ENCODE measurements at places on chromosomes 3 and 15. TPM values are rescaled to one million over a fixed set of nuclear protein-coding genes. Genes with fewer than 3 reads are reported as not detected.
A peak's percentile ranks its signal among the peaks of the same experiment; 100 is the strongest.

The CNTN3 gene
- total RNA-seq = not detected

The SLC2A2 gene
- not detected for total RNA-seq

The DLG1 gene
- 91.8 TPM for total RNA-seq

The SLC25A38 gene
- 44.7 TPM for total RNA-seq

The ALPK3 gene
- total RNA-seq = 0.14 TPM

The PYGO1 gene
- not detected for total RNA-seq

The NANOGP8 gene
- not detected for total RNA-seq

The GUCA1C gene
- total RNA-seq = not detected

DNA sequence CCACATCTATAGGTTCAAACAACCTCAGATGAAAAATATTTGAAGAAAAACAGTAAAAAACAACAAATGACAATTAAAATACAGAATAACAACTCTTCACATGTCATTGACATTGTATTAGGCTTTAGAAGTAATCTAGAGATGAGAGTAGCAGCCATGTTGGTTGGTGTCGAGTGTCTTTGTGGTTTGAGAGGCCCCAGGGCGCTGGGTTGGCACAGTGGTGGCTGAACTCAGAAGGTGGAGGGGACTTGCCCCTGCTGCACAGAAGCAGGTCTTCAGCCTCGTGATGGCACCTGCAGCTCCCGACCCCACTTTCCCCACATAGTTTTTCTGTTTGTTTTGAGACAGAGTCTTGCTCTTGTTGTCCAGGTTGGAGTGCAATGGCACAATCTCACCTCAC lies 187.2 kb downstream of the OSBPL10 start:
- DNase-seq = no peak
- H3K4me1 ChIP-seq = no peaks in the 10 kb centered on the region
- no peaks in the 10 kb centered on the region for H3K36me3 ChIP-seq
- H3K4me3 ChIP-seq = no peak overlapping the region
- H3K27me3 ChIP-seq = no peaks in the 10 kb centered on the region

GRCh38 chr15:55802600-55803376 lies 59.8 kb upstream of the PRTG start:
- no peak for DNase-seq
- H3K4me3 ChIP-seq = no peak overlapping the region
- no peaks in the 10 kb centered on the region for H3K4me1 ChIP-seq

DNA sequence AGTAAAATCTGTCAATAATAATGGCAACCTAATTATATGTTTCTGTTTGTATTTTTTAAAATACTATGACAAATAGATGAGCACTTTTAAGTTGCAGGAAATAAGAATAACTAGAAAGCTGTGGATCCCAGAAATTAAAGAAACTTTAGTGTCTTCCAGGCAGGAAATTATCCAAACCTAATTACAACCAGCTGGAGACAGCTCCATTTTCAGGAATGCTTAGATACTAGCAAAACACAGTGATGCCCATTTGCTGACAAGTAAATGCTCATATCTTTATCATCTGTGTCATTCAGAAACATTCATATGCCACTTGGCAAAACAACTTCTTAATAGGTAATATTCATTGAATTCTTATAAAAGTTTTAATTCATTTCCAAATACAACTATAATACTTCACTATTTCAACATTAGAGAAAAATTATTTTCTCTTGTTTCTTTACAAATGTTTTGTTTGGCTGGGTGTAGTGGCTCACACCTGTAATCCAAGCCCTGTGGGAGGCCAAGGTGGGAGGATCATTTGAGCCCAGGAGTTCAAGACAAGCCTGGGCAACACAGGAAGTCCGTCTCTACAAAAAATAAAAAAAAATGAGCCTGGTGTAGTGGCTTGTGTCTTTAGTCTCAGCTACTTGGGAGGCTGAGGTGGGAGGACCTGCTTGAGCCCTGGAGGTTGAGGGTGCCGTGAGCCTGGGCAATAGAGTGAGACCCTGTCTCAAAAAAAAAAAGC lies 169.1 kb upstream of the TSPAN3 start:
- H3K4me3 ChIP-seq = no peak overlapping the region
- no peaks in the 10 kb centered on the region for H3K27me3 ChIP-seq
- no peaks in the 10 kb centered on the region for H3K36me3 ChIP-seq
- H3K27ac ChIP-seq = no peak overlapping the region

DNA sequence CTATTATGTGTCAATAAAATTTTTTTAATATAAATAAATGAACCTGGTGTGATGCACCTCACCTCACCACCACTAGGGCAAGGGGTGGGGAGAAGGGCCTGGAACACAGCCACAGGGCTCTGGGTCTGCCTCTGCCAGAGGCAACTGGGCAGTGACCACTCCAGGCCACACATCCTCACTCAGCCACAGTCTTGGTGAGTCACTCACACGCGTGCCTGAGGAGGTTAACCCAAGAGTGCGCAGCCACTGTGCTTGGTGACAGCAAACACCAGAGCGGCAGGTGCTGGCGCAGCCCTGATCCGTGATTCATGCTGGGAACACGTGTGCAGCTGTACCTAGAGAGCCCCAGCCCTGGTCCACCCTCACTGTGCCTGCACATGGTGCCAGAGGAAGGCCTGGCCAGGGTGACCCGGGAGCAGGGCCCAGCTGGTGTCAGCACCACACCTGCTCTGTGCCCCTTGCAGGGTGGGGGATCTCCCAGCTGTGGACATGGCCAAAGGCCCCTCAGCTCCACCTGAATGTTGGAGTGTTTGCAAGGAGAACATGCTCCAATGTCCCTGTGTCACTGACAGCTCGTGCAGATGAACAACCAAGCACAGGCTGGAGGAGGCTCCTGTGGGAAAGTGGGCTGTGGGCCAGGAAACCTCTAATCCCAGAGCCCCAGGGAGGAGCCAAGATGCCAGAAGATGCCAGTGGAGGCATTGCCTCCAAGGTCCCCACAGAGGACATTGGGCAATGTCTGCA lies 2.1 kb downstream of the SLC41A3 start:
- no peak overlapping the region for H3K4me3 ChIP-seq
- no peak overlapping the region for H3K27ac ChIP-seq
- DNase-seq = peak; percentile 18

DNA sequence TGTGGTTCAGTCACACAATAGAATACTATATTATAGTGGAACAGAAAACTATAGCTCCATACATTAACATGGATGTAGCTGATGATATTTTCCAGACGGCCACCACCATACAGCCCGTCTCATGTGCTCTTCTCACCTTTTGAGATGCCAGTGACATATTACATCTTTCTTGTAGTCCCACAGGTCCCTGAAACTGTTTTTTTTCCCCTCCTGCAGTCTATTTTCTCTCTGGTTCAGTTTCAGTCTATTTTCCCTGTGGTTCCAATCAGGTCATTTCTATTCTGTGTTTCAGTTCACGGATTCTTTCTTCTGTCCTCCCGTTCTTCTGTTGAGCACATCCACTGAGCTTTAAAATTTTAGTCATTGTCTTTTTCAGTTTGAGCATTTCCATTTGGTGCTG lies 72.2 kb downstream of the PPCDC start:
- H3K27ac ChIP-seq = no peak overlapping the region
- H3K4me3 ChIP-seq = no peak overlapping the region
- no peaks in the 10 kb centered on the region for H3K27me3 ChIP-seq
- no peaks in the 10 kb centered on the region for H3K4me1 ChIP-seq

GRCh38 chr15:82039871-82040270 lies 5.9 kb downstream of the MEX3B start:
- peaks cover 10% of the 10 kb centered on the region for H3K4me1 ChIP-seq
- H3K36me3 ChIP-seq = no peaks in the 10 kb centered on the region
- no peak overlapping the region for H3K27ac ChIP-seq
- H3K4me3 ChIP-seq = no peak overlapping the region
- H3K27me3 ChIP-seq = peaks cover 4% of the 10 kb centered on the region

- H3K4me3 ChIP-seq = no peak overlapping the region
- H3K27ac ChIP-seq = no peak overlapping the region
- no peaks in the 10 kb centered on the region for H3K4me1 ChIP-seq
- H3K27me3 ChIP-seq = no peaks in the 10 kb centered on the region
- no peak for DNase-seq
- no peaks in the 10 kb centered on the region for H3K36me3 ChIP-seq
Observed at GRCh38 chr15:27783678-27784077, 315.4 kb downstream of the OCA2 start.

DNA sequence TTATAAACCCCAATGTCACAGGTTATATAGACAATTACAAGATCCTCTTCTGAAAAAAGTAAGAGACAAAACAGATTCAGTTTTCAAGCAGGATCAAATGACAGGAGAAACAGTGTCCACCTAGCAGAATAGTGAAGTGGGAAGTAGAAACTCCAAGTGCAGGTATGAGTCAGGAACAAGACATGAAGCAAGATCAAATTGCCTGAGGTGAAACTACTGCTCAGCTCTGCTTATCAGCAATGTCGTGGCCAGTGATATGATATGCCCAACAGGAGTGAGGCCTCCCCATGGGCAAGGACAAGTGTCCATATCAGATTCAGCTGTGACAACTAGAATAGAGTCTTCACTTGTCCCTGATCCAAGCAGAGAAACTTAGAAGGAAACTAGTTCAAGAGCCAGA lies 100.0 kb downstream of the ZMAT3 start:
- no peak for DNase-seq
- peaks cover 2% of the 10 kb centered on the region for H3K4me1 ChIP-seq

- H3K4me1 ChIP-seq = no peaks in the 10 kb centered on the region
- no peak overlapping the region for H3K4me3 ChIP-seq
Observed at GRCh38 chr15:81595752-81596151, 221.7 kb upstream of the TMC3 start.

GRCh38 chr3:13647298-13648059 lies 98.6 kb downstream of the FBLN2 start:
- H3K4me3 ChIP-seq = no peak overlapping the region
- H3K4me1 ChIP-seq = peaks cover 37% of the 10 kb centered on the region
- H3K36me3 ChIP-seq = no peaks in the 10 kb centered on the region
- no peak for DNase-seq
- no peak overlapping the region for H3K27ac ChIP-seq

DNA sequence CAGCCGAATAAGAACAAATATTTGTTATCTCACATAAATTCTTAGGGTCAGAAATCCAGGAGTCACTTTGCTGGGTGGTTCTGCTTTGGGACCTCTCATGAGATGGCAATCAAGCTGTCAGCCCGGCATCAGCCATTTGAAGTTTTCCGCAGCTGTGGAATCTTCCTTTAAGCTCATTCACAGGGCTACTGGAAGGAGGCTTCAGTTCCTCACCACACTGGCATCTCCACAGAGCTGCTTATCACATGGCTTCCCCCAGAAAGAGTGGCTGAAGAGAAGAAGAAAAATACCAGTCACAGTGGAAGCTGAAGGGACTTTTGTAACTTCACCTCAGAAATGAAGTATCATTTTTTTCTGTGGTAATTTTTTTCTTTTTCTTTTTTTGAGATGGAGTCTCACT lies 267.7 kb downstream of the CHL1 start:
- no peak for DNase-seq
- H3K36me3 ChIP-seq = no peaks in the 10 kb centered on the region

DNA sequence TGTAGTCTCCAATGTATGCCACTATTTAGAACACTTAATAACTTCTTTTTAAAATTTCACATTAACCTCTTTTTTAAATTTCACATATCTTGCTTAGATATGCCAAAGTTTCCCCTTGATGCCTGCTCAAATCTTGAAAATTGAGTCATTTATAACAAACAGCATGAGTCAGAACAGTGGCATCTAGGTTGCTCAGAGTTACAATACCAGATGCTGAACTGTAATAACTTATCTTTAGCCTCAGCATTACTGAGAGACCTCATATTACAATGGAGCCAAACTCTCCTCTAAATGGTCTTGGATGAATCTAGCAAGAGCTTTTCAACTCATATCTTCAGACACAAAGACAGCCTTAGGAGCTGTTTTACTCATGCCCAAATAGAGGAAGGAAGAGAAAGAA lies 439.3 kb upstream of the ARPP21 start:
- no peak overlapping the region for H3K4me3 ChIP-seq
- no peaks in the 10 kb centered on the region for H3K4me1 ChIP-seq
- H3K36me3 ChIP-seq = no peaks in the 10 kb centered on the region

GRCh38 chr3:60386306-60386705 lies 864.9 kb downstream of the FHIT start:
- H3K36me3 ChIP-seq = no peaks in the 10 kb centered on the region
- no peaks in the 10 kb centered on the region for H3K4me1 ChIP-seq
- H3K4me3 ChIP-seq = no peak overlapping the region
- no peak overlapping the region for H3K27ac ChIP-seq

DNA sequence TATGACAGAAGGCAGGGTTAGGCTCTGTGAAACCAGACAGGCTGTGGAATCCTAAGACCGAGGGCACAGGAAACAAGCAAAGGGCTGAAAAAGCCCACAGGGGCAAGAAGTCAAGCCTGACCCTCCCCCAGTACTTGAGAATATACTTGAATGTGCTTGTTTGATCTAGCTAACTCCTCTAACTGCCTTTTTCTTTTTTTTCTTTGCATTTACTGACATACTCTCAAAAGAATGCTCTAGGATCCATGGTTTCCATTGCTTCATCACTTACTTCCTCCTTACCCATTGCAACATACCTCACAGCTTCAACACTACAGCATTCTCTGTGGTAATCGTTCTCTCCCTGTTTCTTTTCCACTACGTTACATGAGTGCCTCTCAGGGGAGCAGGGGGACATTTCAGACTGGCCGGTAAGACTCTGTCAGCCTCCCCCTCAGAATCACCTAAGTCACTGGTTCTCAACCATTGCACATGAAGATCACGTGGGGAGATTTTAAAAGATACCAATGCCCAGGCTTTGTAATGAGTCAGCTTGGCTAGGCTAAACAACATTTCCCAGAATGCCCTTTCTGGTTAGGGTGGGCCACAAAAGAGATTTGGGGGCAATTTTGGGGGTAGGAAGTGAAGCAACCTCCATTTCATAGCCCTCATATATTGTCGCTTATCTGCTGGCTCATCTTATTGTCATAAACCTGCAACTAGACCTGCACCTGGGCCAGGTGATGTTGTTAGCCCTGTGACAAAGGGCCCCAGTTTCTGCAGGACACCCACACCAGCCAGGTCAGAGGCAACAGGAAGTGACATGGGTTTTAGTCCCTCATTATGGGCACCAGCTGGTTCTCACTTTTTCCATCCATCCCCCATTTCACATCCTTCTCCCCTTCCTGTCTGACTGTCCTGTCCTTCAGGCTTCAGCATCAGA lies 24.6 kb upstream of the RSL24D1 start:
- no peak for DNase-seq
- peaks cover 5% of the 10 kb centered on the region for H3K36me3 ChIP-seq
- H3K4me1 ChIP-seq = peaks cover 47% of the 10 kb centered on the region
- no peak overlapping the region for H3K27ac ChIP-seq
- no peak overlapping the region for H3K4me3 ChIP-seq

GRCh38 chr3:66261355-66261754 lies 40.6 kb downstream of the SLC25A26 start:
- no peak overlapping the region for H3K4me3 ChIP-seq
- H3K4me1 ChIP-seq = no peaks in the 10 kb centered on the region
- DNase-seq = no peak
- no peaks in the 10 kb centered on the region for H3K27me3 ChIP-seq
- H3K36me3 ChIP-seq = peaks cover 24% of the 10 kb centered on the region

- H3K27ac ChIP-seq = no peak overlapping the region
- no peaks in the 10 kb centered on the region for H3K36me3 ChIP-seq
- no peak for DNase-seq
Observed at GRCh38 chr15:29490747-29491471, 221.3 kb upstream of the NSMCE3 start.

GRCh38 chr15:83208367-83208661 lies 691 bp upstream of the HDGFL3 start:
- no peak overlapping the region for H3K27ac ChIP-seq
- peaks cover 9% of the 10 kb centered on the region for H3K4me1 ChIP-seq
- H3K36me3 ChIP-seq = no peaks in the 10 kb centered on the region
- peak overlapping the region; percentile 22 for H3K4me3 ChIP-seq
- peaks cover 33% of the 10 kb centered on the region for H3K27me3 ChIP-seq
- DNase-seq = no peak

- H3K27me3 ChIP-seq = no peaks in the 10 kb centered on the region
- peaks cover 10% of the 10 kb centered on the region for H3K36me3 ChIP-seq
- no peak for DNase-seq
- peak overlapping the region; percentile 96 for H3K27ac ChIP-seq
Observed at GRCh38 chr15:34335176-34336032, 2.2 kb downstream of the SLC12A6 start.
